Glomerular endothelial cell (primary cell): ENCODE measurements at places on chromosomes 16 and 17. TPM values are rescaled to one million over a fixed set of nuclear protein-coding genes. Genes with fewer than 3 reads are reported as not detected.

The SLC47A1 gene
- 0.29 and 0.35 TPM in 2 replicates for total RNA-seq

The CCL16 gene
- total RNA-seq: not detected in 2 replicates

The PDILT gene
- total RNA-seq: not detected in 2 replicates

The ARHGDIG gene
- 0.64 and 4.0 TPM in 2 replicates for total RNA-seq

The SCGB1C2 gene
- total RNA-seq: not detected in 2 replicates

The TPPP3 gene
- total RNA-seq: 3.2 TPM in 1 of 2 replicates, not detected in the other

The ANKRD40CL gene
- total RNA-seq: not detected in 2 replicates

The HEATR9 gene
- total RNA-seq: not detected in 2 replicates

The AATK gene
- 7.3 and 8.9 TPM in 2 replicates for total RNA-seq

The PTGES3L gene
- total RNA-seq: 2.4 and 3.2 TPM in 2 replicates

The OR1A1 gene
- total RNA-seq: not detected in 2 replicates

The TEX19 gene
- total RNA-seq: not detected in 2 replicates

The PRAC1 gene
- total RNA-seq: not detected in 2 replicates

The SCN4A gene
- total RNA-seq: not detected in 2 replicates

The CES4A gene
- total RNA-seq: 0.53 and 2.6 TPM in 2 replicates

The KRT25 gene
- not detected in 2 replicates for total RNA-seq

The NPIPB13 gene
- 0.47 and 1.5 TPM in 2 replicates for total RNA-seq
